Spleen (tissue), 13 donors: ENCODE measurements at places on chromosomes 6 and 20. TPM values are rescaled to one million over a fixed set of nuclear protein-coding genes. Genes with fewer than 3 reads are reported as not detected.

- no peaks in the 10 kb centered on the region for H3K36me3 ChIP-seq
- no peak overlapping the region for H3K4me3 ChIP-seq
- no peak for DNase-seq
- H3K27ac ChIP-seq, result no peak overlapping the region
- peaks cover 21% of the 10 kb centered on the region for H3K4me1 ChIP-seq
Measured at GRCh38 chr6:158832026-158832425, 12.9 kb upstream of the EZR start.

The SLCO4A1 gene
- total RNA-seq, result 6.9 TPM

The FAM217B gene
- total RNA-seq, result 20.7 TPM

The TSBP1 gene
- total RNA-seq, result not detected
